ENCODE measurements at places on chromosomes 2 and 18. TPM values are rescaled to one million over a fixed set of nuclear protein-coding genes. Genes with fewer than 3 reads are reported as not detected.

Gene RFTN2
- 81.9 TPM for total RNA-seq

Gene PIK3C3
- total RNA-seq: 64.4 TPM

Gene UGT1A4
- total RNA-seq: not detected

Gene SPEG
- total RNA-seq: 20.8 TPM

Gene UGT1A3
- not detected for total RNA-seq

Gene ABI2
- 69.0 TPM for total RNA-seq

Gene FMNL2
- total RNA-seq: 150 TPM

Gene CKAP2L
- 7.9 TPM for total RNA-seq

Gene MATN3
- total RNA-seq: 4.1 TPM

Gene HAAO
- total RNA-seq: 3.7 TPM

Gene PLCD4
- total RNA-seq: 8.3 TPM

GRCh38 chr18:2526329-2526728 is 45.0 kb downstream of the METTL4 start:
- H3K4me3 ChIP-seq: no peak overlapping the region
- H3K4me1 ChIP-seq: no peaks in the 10 kb centered on the region
- no peaks in the 10 kb centered on the region for H3K36me3 ChIP-seq
- H3K27ac ChIP-seq: no peak overlapping the region
- H3K27me3 ChIP-seq: no peaks in the 10 kb centered on the region
- no peak for DNase-seq

DNA sequence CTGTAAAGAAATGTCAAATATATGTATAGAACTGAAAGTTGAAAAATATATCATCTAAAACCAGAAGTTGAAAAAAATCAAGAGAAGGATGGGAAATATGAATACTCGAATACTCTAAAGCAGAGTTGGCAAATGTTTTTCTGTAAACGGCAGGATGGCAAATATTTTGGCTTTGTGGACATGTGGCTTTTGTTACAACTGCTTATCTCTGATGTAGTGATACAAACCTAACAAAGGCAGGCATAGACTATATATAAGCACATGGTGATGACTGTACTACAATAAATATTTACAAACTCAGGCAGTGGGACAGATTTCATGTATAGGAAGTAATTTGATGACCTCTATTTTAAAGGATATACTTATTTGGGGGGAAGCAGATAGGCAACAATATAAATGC is 224.6 kb upstream of the LRRTM4 start:
- no peak for DNase-seq
- H3K4me3 ChIP-seq: no peak overlapping the region
- no peaks in the 10 kb centered on the region for H3K36me3 ChIP-seq
- H3K27me3 ChIP-seq: no peaks in the 10 kb centered on the region

GRCh38 chr2:241213041-241213440 is 24.6 kb downstream of the ANO7 start:
- DNase-seq: no peak
- H3K4me1 ChIP-seq: peaks cover 9% of the 10 kb centered on the region
- no peak overlapping the region for H3K4me3 ChIP-seq
- H3K27ac ChIP-seq: no peak overlapping the region

- no peaks in the 10 kb centered on the region for H3K4me1 ChIP-seq
- no peak overlapping the region for H3K4me3 ChIP-seq
Measured at GRCh38 chr2:224412141-224413015, 10.5 kb upstream of the FAM124B start.

GRCh38 chr18:45439851-45440645 is 175.2 kb upstream of the SLC14A2 start:
- no peak overlapping the region for H3K27ac ChIP-seq
- H3K27me3 ChIP-seq: no peaks in the 10 kb centered on the region
- no peaks in the 10 kb centered on the region for H3K4me1 ChIP-seq
- no peaks in the 10 kb centered on the region for H3K36me3 ChIP-seq
- no peak overlapping the region for H3K4me3 ChIP-seq
- no peak for DNase-seq

DNA sequence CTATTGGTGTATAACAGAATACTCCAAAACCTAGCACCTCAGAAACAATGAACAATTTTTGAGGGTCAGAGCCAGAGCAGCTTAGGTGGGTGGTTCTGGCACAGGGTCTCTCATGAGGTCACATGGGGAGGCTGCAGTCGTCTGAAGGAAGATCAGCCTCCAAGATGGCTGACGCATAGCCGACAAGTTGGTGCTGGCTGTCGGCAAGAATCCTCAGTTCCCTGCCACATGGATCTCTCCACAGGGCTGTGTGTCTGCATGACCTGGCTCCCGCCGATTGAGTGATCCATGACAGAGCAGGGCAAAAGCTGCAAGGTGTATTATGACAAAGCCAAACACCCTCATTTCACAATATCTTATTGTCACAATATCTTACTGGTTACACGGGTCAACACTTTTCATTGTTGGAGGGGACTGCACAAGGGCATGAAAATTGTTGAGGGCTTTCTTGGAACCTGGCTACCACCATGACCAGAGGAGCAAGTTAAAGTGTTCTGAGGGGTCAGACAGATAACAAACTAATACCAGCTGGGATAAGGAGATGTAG is 4.2 kb downstream of the MYL12B start:
- no peaks in the 10 kb centered on the region for H3K27me3 ChIP-seq
- no peak for DNase-seq
- no peaks in the 10 kb centered on the region for H3K4me1 ChIP-seq
- no peak overlapping the region for H3K4me3 ChIP-seq
- no peak overlapping the region for H3K27ac ChIP-seq
- H3K36me3 ChIP-seq: no peaks in the 10 kb centered on the region

GRCh38 chr2:138020432-138020831 is 56.2 kb downstream of the HNMT start:
- H3K36me3 ChIP-seq: no peaks in the 10 kb centered on the region
- no peak for DNase-seq
- H3K4me3 ChIP-seq: no peak overlapping the region

DNA sequence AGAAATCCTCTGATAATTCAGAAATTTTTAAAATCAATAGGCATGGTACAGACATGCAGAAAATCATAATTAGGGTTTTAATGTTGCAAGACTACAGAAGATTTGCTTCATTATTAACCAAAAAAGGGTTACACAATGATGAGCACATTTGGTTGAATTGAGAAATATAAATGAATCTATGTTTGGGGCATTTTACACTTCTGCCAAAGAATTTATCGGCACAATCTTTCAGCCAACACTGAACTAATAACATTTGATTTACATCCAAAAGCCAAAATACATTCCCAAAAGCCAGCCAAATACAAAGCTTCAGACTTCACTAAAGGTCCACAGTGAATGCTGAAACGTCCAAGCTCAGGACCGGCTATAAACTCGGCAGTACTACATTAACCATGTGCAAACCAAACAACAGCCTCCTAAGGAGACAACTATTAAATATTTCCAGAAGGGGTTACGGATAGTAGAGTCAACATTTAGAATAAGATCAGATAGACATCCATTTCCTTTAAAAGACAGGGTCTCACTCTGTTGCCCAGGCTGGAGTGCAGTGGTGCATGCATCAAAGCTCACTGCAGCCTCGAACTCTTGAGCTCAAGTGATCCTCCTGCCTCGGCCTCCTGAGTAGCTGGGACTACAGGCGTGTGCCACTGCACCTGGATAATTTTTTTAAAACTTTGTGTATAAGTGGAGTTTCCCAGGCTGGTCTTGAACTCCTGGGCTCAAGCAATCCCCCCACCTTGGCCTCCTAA is 29.4 kb downstream of the SPRED2 start:
- H3K4me3 ChIP-seq: no peak overlapping the region
- no peaks in the 10 kb centered on the region for H3K27me3 ChIP-seq
- no peaks in the 10 kb centered on the region for H3K36me3 ChIP-seq
- H3K4me1 ChIP-seq: peaks cover 9% of the 10 kb centered on the region

- peaks cover 5% of the 10 kb centered on the region for H3K36me3 ChIP-seq
- no peak for DNase-seq
- no peaks in the 10 kb centered on the region for H3K27me3 ChIP-seq
- H3K27ac ChIP-seq: no peak overlapping the region
Measured at GRCh38 chr18:23384778-23385736, 68.0 kb upstream of the RIOK3 start.

DNA sequence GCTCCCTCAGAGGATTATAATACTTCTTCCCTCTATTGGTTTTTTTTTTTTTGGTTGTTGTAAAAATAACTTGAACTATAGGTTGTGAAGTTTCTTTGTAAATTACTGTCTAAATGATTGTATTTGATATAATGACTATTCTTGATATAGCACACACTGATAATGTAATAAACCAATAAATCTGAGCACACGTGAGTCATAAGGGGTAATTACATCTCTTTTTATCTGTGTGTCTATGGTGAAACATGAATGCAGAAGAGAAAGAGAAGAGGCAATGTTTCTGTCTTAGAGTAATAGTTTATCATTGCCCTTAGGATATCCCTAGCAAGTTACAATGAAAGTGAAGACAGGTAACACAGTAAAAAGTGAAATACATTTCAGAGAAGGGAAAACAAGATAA is 64.1 kb upstream of the RAPGEF4 start:
- no peak for DNase-seq
- peaks cover 6% of the 10 kb centered on the region for H3K4me1 ChIP-seq
- H3K36me3 ChIP-seq: peaks cover 3% of the 10 kb centered on the region
- no peak overlapping the region for H3K27ac ChIP-seq

DNA sequence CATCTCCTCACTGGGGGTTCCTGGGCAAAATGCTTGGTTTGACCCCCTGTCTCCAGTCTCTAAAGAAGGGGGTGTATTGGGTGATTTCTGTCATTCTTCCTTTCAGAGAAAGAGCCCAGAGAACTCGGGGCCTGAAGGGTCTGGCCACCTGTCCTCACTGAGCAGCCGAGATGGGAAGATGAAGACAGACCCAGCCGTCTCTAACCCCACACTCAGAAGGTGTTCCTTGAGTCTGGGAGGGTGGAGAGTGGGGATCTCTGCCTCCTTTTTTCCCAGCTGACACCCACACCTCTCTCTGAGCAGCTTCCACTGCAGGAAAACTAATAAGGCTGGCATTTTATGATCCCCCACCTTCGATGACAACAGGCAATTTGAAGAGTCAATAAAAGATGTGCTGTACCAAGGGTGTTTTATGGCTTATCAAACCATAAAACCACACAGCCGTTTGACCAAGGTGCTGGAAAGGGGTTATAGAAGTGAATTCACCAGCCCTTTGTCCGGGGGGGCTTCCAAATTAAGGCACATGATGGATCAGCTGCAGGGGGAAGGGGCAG is 213.8 kb downstream of the SMAD2 start:
- H3K36me3 ChIP-seq: no peaks in the 10 kb centered on the region
- no peaks in the 10 kb centered on the region for H3K4me1 ChIP-seq
- no peak for DNase-seq
- H3K27ac ChIP-seq: no peak overlapping the region
- H3K27me3 ChIP-seq: no peaks in the 10 kb centered on the region

DNA sequence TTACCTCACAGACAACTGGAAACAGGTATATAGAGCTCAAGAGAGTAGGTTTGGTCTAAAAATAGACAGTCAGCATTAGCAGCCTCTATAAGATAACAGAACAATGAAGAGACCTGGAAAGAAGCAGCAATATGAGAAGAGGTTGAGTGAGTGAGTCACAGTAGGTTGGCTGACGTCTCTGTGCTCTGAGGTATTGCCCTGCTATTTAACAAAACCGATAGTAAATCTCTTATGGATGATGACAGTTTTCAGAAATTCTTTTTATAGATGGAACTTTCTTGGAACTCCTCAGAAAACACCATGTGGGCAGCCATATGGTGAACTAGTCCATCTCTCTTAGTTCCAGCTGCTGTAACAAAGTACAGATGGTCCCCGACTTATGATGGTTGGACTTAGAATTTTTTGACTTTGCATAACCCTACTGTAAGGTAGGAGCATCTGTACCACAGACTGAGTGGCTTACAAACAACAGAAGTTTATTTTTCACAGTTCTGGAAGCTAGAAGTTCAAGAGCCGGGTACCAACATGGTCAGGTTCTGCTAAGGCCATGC is 123.5 kb downstream of the MBD2 start:
- no peaks in the 10 kb centered on the region for H3K4me1 ChIP-seq
- DNase-seq: no peak
- no peak overlapping the region for H3K4me3 ChIP-seq
- H3K27ac ChIP-seq: no peak overlapping the region

DNA sequence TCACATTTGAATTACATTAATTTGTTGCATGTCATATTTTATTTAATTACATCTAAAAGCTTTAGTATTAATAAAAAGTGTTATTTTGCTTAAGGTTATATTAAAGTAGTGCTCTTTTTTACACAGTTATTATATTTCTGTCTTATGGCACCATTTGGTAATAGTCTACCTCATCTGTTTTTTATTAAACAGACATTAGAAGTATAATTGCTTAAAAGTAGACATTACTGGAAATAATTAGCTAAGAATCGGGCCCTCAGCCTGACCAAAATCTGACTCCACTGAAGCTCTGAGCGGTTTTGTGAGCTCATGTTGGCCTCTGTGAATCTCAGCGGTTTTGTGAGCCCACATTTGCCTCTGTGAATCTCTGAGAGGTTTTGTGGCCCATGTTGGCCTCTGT is 102.5 kb upstream of the SNTG2 start:
- no peaks in the 10 kb centered on the region for H3K4me1 ChIP-seq
- DNase-seq: no peak
- no peaks in the 10 kb centered on the region for H3K36me3 ChIP-seq
- H3K27ac ChIP-seq: no peak overlapping the region

- DNase-seq: no peak
- H3K27ac ChIP-seq: no peak overlapping the region
- no peaks in the 10 kb centered on the region for H3K27me3 ChIP-seq
- peaks cover 3% of the 10 kb centered on the region for H3K36me3 ChIP-seq
- H3K4me3 ChIP-seq: no peak overlapping the region
Measured at GRCh38 chr2:96584017-96584416, 47.5 kb downstream of the ARID5A start.

GRCh38 chr2:20977520-20978180 is 66.2 kb downstream of the APOB start:
- H3K4me3 ChIP-seq: no peak overlapping the region
- no peaks in the 10 kb centered on the region for H3K36me3 ChIP-seq

GRCh38 chr2:68740400-68740914 is 5.8 kb downstream of the ARHGAP25 start:
- H3K27me3 ChIP-seq: no peaks in the 10 kb centered on the region
- H3K36me3 ChIP-seq: no peaks in the 10 kb centered on the region
- H3K27ac ChIP-seq: no peak overlapping the region
- no peaks in the 10 kb centered on the region for H3K4me1 ChIP-seq
- H3K4me3 ChIP-seq: no peak overlapping the region
- DNase-seq: no peak

GRCh38 chr2:142981756-142982155 is 104.3 kb downstream of the KYNU start:
- H3K36me3 ChIP-seq: no peaks in the 10 kb centered on the region
- no peak overlapping the region for H3K4me3 ChIP-seq
- no peak overlapping the region for H3K27ac ChIP-seq
- DNase-seq: no peak
- no peaks in the 10 kb centered on the region for H3K27me3 ChIP-seq
- no peaks in the 10 kb centered on the region for H3K4me1 ChIP-seq

GRCh38 chr2:7722212-7722910 is 805.1 kb downstream of the RNF144A start:
- no peak overlapping the region for H3K4me3 ChIP-seq
- no peaks in the 10 kb centered on the region for H3K4me1 ChIP-seq
- DNase-seq: no peak

Data from spinal cord (tissue), 10 donors.